ENCODE measurements at places on chromosomes 7 and 10.

- DNase-seq: peak; percentile 54
These were observed 32.0 kb upstream of the PLEKHA1 start for GRCh38 chr10:122342293-122343134.

GRCh38 chr7:17558558-17559332 is 260.3 kb downstream of the AHR start:
- DNase-seq: no peak

DNA sequence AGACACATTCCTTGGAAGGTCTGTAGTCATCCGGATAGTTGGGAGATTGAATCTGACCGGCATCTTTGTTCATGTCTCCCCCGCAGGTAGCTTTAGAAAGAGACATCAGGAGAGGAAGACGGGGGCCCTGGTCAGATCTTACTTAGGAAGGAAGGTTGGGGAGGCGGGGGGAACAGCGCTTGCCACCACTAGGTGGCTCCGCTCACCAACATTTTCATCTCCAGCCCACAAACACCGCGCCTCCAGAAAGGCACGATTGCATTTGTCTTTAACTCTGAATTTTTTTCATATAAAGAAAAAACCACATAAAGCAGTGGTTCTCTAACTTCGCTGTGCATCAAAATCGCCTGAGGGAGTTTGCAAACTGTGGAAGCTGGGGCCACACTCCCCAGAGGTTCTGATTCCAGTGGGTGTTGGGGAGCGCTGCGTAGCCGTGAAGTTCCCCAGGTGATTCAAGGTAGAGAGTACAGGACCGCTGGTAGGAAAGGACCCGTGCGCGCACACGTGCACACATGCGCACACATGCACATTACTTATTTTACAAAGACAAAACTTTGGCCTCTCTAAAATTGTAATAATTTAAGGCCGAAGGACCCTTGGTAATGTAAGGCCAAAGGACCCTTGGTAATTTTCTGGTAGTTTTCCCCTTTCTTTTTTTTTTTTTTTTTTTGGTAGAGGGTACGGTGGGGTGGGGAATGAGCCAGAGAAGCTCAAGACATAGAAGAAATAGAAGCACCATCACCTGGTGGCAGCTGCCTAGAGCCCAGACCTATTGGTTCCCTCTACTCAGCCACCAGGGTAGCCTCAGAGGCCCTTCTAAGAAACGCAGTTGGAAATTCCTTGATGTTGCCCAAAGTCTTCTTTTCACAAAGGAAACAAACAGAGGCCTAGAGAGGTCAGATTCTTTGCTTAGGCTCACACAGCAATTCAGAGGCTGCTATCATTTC is 37.4 kb upstream of the OPALIN start:
- peak; percentile 61 for DNase-seq

GRCh38 chr7:45689011-45689796 is 115.0 kb downstream of the ADCY1 start:
- DNase-seq: peak; percentile 83

DNA sequence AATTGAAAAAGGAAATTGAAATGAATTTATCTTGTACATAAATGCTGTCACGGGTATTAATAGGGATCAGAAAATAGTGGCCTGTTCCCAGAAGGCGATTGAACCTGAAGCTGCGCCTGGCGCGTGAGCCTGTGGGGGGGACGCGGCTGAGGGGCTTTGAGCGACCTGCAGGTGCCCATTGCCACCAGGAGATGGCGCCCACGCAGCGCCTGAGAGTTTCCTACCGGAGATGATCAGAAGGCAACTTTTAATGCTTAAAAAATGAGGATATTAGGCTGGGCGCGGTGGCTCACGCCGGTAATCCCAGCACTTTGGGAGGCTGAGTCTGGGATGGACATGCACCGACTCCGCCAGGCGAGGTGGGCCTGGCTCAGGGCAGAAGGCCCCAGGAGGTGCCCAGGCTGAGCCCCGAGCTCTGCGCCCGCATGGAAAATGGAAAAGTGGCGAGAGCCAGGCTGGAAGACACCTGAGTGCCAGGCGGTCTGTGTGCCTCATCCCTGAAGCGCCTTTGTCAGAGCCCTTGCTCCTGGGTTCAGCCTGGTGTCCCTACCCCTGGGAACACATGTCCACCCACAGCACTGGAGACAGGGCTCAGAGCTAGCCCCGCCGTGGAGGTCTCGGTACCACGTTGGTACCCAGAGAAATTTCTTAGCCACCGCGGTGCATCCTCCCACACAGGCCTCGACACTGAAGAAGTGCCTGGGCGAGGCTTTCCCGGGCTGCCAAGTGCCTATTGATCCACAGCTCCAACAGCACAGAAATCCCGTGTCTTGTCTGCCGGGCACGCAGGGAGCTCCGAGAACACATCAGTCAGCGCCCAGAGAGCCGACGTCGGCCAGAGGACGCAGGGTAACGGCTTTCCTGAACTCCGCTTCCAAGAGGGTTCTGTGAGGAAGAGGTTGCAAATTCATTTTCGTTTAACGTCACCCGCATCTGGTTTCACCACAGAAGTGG is 117.4 kb downstream of the INPP5A start:
- DNase-seq: peak; percentile 56

DNA sequence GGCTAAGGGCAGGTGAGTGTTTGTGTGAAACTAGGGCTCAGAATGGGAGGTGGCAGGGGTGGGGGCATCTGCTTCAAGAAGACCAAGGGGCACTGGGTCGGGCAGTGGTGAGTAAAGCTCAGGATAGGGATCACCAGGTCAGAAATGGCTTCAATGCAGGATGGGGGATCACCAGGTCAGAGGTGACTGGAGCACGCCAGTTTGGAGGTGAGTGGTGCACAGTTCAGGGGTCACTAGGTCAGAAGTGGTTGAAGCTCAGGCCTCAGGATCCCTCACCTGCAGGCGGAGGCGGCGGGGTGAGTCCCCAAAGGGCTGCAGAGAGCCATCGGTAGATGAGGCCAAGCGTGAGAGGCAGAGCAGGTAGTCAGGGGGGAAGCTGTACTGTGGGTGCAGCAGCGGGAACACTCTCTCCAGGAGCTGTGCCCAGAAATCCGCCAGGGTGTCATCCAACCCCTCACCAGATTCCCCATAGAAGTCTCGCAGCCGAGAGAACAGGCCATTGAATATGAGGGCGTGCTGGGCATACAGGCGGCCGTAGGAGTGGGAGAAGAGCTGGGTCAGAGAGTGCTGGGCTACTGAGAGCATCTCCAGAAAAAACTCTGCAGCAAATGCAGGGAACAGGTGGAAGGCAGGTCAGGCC is 1.8 kb downstream of the GPC2 start:
- no peak for DNase-seq

GRCh38 chr7:110885474-110885873 is 205.5 kb upstream of the LRRN3 start:
- DNase-seq: no peak

- no peak for DNase-seq
These were observed 230.5 kb upstream of the ZNF32 start for GRCh38 chr10:43879162-43879561.

DNA sequence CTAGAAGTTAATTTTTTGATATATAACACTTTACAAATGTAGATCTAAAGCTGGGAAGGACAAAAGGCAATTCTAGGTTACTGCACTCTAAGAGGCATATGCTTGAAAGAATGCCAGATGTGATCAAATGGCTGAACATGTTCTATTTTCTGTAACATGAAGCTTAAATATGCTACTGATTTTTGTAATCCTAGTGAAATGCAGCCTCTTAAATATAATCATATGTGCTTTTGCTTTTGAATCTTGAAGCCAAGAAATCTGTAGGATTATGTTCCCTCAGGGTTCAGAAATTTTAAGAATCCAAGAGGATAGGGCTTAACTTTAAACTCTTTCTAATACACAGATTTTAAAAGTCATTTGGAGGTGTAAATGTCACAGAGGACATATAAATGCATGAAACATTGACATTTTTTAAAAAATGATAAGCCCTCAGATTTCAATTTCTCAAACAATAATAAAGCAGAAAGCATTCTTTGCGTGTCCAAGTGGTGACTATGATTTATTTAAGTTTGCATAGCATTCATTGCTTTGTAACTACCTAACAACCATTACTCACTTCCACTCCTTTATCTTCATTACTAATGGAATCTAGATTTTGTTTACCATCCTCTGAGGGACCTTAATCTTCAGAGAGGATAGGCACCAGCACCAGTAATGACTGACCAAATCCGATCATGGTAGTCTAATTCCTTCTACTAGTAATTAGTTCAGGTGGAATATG is 170.4 kb downstream of the MAGI2 start:
- peak; percentile 90 for DNase-seq

DNA sequence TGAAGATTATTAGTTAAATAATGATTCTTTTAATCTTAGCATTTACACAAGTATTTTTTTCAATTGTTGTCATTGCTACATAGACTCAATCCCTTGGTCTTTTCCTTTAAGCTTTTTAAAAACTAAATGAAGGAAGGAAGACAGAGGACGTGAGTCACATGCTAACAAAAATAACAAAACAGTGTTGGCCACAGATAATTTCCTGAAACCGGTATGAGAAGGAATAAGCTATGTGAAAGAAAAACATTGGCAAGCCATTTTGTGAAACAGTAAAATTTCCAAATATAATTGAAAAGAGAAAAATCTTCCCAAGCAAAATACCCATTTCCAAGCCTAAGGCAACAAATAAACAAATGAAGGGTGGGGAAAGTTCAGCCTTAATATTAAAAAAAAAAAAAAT is 223.0 kb downstream of the AHR start:
- peak; percentile 91 for DNase-seq

DNA sequence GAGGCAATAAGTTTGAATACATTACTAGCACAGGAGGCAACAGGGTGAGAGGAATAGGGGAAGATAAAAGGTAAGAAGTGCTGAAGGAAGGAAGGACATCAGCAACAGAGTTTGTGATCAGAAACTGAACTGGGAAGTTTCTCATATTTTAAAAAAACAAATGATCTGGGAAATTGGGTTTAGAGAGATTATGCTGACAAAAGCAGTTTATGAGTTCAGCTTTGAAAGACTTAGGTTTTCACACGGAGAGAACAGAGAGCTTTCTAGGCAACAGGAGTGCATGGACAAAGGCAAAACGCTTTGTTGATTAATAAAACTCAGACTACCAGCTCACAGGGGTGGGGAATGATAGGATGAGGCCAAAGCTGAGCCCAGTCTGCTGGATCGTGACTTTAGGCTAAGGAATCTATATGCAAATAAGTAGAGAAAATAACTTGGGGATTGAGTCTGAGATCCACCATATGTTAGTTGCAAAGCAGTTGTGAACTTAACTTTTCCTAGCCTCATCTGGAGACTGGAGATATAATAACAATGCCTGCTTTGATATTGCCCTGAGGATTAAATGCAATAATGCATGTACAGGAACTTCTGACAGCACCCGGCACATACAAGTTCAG is 4.2 kb downstream of the OSBPL3 start:
- DNase-seq: peak; percentile 54

DNA sequence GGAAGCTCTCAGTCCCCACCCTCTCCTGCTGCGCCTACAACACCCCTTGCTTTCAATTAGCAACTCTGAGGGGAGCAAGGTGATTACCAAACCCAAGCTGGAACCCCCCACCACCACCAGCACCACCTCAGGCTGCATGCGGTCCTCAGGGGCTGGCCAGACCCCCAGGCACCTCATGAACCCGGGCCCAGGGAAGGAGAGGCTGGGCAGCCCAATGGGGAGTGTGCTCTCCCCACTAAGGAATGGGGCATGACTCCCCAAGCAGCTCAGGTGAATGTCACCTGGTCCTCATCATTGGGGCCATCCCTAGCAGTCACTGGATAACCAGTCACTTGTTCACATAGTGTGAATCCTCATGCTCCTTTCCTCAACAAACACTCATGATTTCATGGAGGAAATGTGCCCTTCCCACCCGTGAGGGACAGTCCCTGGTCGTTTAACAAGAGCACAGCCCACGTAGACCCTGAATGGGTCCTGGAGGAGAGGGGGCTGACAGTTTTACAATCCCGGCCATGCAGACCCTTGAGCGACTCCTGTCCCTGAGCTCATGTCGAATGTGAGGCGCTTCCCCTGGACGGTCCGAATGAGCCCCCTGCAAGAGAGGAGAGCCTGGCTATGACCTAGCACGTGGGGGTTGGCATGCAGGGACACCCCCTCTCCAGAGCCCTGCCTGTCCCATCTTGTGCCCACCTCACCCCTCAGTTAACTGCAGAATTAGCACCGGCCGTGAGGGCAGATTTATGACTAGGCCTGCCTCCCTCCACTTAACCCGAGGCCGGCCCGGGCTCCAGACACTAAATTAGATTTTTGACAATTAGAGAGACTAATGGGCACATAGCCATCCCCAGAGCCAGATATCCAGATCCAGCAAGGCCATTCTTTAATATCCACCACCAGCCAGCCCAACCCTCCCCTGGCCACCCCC is 29.1 kb downstream of the POLL start:
- DNase-seq: no peak

- DNase-seq: no peak
These were observed 16.0 kb upstream of the LANCL2 start for GRCh38 chr7:55349121-55349520.

DNA sequence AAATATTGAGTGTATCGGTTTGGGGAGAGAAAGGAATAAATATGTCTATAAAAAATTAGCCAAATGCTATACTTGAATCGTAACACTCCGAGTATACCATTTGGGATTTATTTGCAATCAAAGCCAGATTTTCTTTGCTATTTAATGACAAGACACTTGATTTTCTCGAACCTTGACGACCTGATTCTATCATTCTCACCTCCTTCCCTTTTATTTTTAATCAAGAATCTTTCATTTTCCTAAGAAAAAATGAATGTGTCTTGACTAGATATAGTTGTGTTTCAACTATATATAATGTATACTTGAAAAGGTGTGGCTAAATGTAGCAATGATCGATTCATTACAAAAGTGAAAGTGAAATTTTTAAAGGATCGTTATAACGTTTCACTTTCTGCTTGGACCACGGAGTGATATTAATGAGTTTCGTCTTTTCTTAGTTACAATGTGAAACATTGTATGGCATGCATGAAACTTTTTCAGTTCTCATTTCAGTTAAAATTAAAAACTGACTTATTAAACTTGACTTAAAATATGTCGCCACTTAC is 562 bp downstream of the NUB1 start:
- no peak for DNase-seq

DNA sequence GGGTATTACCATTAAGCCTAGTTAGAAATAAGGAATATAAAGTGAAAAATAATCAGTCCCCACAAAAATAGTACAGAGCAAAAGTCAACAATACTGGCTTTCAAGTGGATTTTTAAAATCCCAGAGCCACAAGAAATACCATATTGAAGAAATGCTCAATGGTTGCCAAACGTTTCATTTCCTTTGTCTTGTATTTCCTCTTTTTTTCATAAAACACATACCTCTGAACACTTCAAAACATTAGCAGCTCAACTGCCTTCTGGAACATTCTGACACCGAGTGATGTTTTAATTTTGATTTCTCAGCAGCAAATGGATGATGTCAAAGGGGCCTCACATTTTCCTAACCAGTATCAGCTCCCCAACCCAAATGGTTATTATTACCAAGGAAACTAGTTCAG is 10.5 kb downstream of the NOD1 start:
- DNase-seq: no peak

DNA sequence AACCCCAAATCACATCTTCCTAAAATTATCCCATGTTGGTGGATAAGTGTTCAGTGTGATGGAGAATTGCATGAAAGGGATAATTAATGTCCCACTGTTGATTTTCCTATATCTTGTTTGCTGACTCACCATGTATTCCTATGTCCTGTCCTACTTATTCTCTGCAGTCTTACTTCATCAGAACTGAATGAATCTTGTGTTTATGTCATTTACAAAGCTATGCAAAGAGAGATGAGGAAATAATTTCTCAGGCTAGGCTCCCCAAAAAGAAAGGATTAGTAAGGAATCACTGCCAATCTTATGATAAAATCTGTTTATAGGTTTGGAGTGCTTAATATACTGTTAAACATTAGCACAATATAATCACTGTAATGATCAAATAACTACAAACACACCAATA is 360.8 kb downstream of the CRPPA start:
- peak; percentile 40 for DNase-seq
